ENCODE measurements at places on chromosomes 16 and 17.
A peak's percentile ranks its signal among the peaks of the same experiment; 100 is the strongest.

DNA sequence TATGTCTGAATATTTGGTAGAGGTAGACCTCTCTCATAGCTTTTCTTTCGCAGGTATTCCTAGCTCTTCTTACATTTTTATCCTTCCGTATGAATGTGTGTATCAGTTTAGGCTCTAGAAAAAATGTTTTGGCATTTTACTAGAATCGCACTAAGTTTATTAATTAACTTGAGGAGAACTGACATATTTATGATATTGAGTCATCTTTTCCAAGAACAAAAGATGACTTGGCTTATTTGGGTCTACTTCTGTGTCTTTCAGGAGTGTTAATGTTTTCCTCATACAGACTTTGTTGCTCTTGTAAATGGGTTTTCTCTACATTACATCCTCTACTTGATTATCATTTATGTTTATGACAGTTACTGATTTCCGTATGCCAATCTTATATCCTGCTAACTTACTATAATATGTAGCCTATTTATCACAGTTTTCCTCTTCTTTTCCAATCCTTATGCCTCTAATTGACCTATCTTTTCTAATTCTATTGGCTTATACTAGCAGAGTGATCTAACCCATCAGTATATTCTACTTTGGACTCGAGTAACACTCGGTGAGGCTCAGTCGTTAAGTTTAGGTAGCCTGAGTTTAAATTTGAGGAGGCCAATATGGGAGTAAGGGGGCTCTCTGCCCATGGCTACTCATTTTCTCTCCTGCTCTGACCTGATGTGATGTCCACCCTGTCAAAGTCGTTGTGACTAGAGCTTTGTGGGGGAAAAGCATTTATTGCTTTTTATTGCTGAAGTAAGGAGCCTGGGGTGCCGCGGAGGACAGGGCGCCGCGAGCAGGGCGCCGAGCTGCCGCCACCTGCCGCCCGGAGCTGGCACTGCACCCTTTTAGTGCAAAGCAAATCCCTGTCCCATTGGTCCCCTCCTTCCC lies 20.0 kb downstream of the ST6GALNAC1 start:
- peak; percentile 78 for DNase-seq

DNA sequence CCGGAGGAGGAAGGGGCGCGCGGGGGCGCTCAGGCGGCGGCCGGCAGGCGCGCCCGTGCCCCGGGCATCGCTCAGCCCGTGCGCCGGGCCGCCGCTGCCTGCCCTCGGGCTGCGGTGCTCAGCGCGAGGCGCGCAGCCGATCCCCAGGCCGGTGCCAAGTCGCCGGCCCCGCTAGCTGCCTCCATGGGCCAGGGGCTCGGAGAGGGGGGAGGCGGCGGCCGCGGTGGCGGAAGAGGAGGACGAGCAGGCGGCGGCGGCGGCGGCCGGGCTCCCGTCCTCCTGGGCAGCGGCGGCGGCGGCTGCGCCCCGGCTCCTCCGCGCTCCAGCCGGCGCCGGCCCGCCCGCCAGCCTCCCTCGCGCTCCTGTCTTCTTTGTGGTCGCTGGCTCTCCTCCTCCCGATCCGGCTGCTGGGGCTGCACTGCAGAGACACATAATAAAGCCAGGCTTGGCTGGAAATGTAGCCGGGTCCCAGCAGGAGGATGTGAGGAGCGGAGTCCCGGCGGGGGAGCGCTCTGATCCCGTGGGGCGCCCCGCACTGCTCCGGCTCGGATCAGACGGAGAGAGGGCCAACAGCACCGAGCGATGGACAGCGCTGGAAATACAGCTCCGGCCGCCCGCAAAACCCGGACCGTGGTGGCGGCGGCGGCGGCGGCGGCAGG lies 889 bp upstream of the ZNF423 start:
- DNase-seq: peak; percentile 84

- peak; percentile 81 for DNase-seq
Observed at GRCh38 chr16:63461248-63461841, 1425.1 kb upstream of the CDH8 start.

DNA sequence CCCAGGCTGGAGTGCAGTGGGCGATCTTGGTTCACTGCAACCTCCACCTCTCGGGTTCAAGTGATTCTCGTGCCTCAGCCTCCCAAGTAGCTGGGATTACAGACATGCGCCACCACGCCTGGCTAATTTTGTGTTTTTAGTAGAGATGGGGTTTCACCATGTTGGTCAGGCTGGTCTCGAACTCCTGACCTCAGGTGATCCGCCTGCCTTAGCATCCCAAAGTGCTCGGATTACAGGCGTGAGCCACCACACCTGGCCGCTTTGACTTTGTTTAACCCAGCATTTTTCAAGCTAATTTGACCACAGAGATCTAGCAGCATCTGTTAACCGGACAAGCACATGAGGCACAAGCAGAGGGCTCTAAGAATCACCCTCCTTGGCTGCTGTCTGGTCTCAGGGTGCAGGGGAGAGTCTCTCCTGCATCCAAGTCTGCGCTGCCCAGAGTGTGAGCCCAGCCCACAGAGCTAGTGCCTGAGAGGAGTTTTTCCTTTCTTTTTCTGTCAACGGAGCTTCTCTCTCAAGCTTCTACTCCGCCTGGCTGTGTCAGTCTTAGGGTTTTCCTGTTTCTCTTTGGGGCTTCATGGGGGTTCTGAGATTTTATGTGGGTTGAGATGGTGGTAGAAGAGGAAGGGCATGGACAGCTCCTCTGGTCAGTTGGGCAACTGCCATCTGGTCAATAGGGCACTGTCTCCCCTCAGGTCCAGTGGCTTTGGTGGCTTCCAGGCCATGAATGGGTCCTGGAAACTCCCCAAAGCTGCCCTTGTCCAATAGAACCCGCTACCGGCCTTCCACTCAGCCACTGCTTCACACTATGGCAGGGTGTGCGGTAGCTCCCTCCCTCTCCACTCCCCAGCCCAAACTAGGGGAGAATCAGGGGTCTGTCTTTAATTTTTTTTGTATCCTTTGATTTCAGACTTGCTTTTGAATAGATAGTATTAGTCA lies 59.6 kb downstream of the TNFRSF13B start:
- DNase-seq: no peak

- DNase-seq: no peak
Observed at GRCh38 chr17:10357768-10358167, 15.0 kb downstream of the MYH13 start.

DNA sequence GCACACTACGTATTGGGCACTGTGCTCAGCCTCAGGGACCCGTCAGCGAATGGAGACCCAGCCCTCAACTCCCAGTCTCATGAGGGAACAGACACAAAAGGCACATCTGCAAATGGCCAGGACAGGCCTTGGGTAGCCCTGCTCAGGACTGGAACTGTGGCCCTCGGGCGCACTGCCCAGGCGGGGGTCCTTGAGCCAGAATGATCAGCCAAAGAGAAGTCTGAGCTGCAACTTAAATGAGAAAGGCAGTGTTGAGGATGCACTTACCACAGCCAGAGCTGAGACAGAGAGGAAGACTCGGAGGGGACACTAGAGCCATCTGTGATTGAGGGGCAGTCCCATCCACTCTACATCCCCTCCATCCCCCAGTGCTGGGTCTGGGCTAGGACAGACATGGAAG lies 117.3 kb downstream of the C16orf95 start:
- DNase-seq: no peak

DNA sequence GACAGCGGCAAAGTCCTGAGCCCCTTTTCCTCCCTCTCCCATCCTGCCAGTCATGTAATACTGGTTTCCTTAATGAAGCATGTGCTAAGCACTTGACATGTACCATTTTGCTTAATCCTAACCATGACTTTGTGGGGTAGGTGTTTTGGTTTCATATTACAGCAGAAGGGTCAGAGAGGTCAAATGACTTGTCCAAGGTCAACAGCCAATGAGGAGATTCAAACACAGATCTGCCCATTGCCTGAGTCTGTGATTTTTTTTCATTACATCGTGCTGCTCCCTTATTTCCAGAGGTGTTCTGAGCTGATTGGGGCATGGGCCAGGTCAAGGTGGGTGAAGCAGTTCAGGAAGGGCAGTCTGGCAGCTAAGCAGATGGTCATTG lies 17.6 kb upstream of the PHF12 start:
- DNase-seq: no peak

DNA sequence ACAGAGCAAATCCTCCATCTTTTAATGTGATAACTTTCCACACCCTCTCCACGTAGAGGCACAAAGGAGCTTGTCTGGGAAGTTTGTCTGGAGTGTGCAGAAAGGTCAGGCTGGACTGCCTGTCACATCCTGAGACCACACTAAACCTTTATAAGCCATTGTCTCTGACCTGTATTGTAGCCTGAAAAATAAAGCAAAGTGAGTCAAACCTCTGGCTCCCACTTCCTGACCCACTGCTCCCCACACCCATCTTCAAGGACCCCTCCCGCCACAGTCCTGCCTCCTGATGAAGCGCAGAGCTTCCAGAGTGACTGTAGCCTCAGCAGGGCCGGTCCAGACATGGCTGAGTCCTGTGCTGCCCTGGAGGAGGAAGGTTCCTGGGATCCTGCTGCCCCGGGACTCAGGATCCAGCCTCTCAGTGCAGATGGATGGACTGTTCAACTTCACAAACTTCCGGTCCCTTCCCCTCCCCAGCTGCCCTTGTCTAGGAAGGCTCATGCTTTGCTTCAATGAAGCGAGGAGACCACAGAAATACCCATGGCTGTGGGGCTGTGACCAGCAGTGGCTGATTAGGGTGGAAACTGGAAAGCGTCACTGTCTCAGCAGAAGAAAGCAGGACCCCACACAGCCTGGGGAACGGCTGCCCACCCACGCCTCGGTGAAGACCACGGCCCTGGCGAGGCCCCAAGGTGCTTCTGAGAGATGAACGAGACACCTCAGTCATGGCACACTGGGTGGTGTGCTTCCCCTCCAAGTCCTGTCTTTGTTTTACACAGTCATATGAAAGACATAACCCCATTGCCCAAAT lies 30.9 kb upstream of the CLEC18B start:
- peak; percentile 11 for DNase-seq

GRCh38 chr17:7837408-7838088 lies 3.5 kb downstream of the KDM6B start:
- DNase-seq: no peak

DNA sequence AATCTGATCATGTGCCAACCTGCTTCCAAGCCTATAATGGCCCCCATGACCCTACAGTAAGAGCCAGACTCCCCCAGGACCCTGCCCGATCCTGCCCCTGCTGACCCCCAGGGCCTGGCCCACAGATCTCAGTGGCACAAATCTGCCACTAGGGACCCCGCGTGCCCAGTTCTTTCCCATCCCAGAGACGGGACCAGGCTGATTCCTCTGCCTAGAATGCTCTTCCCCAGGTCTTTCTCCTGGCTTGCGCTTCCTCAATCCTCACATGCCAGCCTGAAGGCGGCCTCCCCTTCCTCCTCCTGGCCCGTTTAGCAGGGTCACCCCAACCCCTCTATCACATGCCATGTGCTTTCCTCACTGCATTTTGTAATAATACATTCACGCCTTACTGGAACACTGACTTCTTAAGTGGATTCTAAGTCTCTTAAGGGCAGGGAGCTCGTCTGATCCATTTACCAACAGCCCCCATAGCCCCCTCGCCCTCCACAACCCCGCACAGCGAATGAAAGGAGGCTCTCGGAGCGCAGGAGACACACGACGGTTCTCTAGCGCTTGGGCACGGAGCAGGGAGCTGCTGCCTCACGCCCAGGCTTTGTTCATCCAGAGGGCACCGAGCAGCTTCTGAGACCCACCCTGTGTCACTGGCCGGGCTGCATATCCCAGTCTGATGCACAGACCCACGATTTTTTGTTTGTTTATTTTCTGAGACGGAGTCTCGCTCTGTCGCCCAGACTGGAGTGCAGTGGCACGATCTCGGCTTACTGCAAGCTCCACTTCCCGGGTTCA lies 1.2 kb downstream of the TRIM65 start:
- peak; percentile 28 for DNase-seq

DNA sequence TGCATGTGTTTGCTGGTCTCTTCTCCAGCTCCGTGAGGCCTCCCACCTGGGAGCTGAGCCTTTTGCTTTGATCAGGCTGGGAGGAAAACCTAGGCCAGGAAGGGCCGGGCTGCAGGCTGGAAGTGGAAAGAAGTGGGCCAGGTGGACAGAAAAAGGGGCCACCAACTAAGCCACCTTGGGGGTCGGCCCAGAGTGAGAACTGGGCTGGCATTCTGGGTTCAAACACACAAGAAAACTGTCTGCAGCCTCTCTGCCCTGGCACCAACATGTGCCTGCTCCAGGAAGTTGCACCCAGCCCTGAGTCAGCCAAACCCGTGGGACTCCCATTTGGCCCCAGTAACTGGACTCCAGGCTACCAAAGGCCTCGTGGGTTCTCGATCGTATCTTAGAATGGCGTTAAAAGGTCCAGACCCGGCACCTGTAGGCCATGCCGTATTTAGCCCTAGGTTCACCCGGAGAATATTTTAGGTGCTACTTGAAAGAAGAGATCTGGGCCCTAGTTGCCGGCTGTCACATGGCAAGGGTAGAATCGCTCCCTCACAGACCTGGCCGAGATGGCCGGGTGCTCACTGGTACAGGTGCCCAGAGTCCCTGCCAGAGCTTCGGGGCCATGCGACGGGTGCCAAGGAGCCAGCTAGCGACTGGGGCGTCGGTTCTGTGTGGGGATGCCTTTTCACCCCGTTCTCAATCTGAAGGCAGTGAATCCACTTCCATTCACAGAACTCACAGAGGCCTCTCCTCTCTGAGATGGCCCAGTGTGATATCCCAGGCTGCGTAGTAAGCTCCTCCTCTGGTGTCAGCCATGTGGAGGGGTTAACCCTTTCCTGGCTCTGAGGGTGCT lies 236.6 kb downstream of the MRTFB start:
- DNase-seq: no peak

- DNase-seq: no peak
Observed at GRCh38 chr17:80750263-80750662, 205.6 kb downstream of the RPTOR start.

- DNase-seq: peak; percentile 76
Observed at GRCh38 chr16:22948603-22949368, 134.8 kb downstream of the HS3ST2 start.

GRCh38 chr17:35953720-35954119 lies 10.2 kb upstream of the LYZL6 start:
- DNase-seq: no peak

DNA sequence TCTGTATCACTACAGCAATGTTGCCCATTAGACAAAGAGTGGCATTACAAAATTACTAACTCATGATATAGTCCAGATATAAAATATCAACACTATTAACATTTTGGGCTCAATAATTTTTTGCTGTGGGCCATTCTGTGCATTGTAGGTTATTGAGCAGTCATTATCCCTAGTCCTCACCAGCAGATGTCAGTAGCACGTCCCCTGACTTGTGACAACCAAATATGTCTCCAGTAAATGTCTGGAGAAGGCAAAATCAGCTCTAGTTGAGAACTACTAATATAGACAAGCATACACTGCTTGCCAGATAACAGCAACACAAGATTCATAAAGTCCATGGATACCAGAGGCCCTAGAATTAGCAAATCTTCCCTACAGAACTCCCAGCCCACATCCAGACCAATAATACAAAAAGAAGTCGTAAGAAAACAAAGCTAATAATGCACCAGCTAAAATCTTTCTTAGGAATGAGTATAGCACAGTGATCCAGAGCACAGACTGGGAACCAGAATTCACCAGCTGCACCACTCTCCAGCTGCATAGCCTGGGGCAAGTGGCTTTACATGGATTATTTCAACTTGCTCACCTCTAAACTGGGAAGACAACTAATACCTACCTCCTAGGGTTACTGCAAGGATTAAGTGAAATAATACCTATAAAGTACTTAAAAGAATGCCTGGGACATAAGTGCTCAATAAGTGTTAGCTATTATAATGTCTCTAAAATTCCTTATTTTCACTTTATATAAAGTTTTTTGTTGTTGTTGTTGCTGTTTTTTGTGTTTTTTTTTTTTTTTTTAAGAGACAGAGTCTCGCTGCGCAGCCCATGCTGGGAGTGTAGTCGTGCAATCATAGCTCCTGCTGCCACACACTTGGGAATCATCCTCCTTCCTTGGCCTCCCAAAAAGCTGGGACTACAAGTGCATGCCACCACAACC lies 23.7 kb downstream of the HELZ start:
- peak; percentile 78 for DNase-seq

GRCh38 chr16:15055141-15056053 lies 477 bp downstream of the NTAN1 start:
- DNase-seq: peak; percentile 39

Measured in fibroblast of pulmonary artery (primary cell).